ENCODE measurements at places on chromosomes 4 and X. TPM values are rescaled to one million over a fixed set of nuclear protein-coding genes. Genes with fewer than 3 reads are reported as not detected.

Gene NXF2
- total RNA-seq = not detected

Gene FRMPD3
- not detected for total RNA-seq

Gene PARM1
- total RNA-seq = 20.5 TPM

Gene KCNIP4
- total RNA-seq = not detected

Gene LGI2
- 0.45 TPM for total RNA-seq

Gene MAGEC3
- total RNA-seq = not detected

Gene FGD1
- 8.5 TPM for total RNA-seq

Gene CCDC149
- total RNA-seq = 7.6 TPM

Gene NAP1L5
- total RNA-seq = 1.7 TPM

Gene LUZP4
- total RNA-seq = not detected

Gene STATH
- not detected for total RNA-seq

GRCh38 chr4:2741626-2742025 is 14.5 kb downstream of the TNIP2 start:
- no peak for DNase-seq
- no peak overlapping the region for H3K4me3 ChIP-seq
- H3K36me3 ChIP-seq = peaks cover 55% of the 10 kb centered on the region
- H3K4me1 ChIP-seq = peaks cover 19% of the 10 kb centered on the region
- no peaks in the 10 kb centered on the region for H3K27me3 ChIP-seq

DNA sequence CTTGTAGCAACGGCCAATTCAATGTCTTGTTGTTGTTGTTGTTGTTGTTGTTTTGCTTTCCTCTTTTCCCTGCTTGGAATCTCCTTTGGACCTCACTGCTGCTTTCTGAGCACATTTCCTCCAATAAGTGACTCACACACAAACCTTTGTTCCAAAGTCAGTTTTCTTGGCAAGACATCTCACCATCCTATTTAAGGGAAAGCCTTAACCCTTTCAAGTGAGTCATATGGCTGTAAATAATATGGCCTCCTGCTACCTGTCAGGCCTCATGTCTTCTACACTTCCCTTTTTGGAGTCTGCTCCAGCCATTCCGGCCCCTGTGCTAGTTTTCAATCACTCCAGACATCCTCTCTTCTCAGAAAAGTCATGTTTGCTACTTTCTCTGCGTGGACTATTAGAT is 79.5 kb upstream of the MAGEB10 start:
- H3K4me3 ChIP-seq = no peak overlapping the region
- no peak for DNase-seq
- H3K4me1 ChIP-seq = no peaks in the 10 kb centered on the region
- no peaks in the 10 kb centered on the region for H3K36me3 ChIP-seq
- no peak overlapping the region for H3K27ac ChIP-seq

DNA sequence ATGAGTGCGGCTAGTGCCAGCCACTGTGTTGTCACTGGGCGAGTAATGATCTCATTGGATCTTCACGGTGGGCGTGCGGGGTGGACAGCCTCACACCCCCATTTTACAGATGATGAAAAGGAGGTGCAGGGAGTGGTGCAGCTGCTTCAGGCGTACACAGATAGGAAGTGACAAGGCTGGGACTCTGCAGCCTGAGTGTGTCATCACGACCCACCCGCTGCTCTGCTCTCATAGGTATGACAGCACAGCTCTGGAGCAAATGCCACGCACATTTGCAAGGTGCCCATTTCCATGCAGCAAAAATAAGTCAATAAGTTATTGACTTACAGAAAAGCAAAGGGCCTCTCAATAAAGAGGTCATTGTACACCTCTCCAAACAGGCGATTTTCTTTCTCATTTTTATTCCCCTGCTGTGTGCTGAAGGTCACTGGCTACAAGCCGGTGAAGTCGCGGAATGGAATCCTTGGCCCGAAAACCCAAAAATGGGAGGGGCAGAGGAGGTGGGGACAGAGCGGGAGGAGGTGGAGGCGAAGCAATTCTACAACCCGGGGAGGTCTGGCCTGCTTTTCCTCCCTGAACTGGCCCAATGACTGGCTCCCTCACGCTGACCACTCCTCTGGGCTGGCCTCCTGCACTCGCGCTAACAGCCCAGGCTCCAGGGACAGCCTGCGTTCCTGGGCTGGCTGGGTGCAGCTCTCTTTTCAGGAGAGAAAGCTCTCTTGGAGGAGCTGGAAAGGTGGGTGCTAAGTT is at the start of gene SOD3:
Gene SOD3 (plus strand): TSS at position 658 of the 750 bp plus-strand sequence. CDS start 3,949 bp downstream, outside the sequence.
- H3K27ac ChIP-seq = peak within 1 kb of the TSS; percentile 83
- peak; percentile 89 for DNase-seq
- peaks cover 4% of the 10 kb centered on the region for H3K27me3 ChIP-seq
- H3K36me3 ChIP-seq = no peaks in the 10 kb centered on the region
- H3K4me3 ChIP-seq = peak within 1 kb of the TSS; percentile 32

- peaks cover 11% of the 10 kb centered on the region for H3K4me1 ChIP-seq
- no peaks in the 10 kb centered on the region for H3K36me3 ChIP-seq
- DNase-seq = peak; percentile 43
- no peak overlapping the region for H3K27ac ChIP-seq
These were observed 109.6 kb downstream of the EFNB1 start for GRCh38 chrX:68938244-68939004.

- no peaks in the 10 kb centered on the region for H3K36me3 ChIP-seq
- DNase-seq = no peak
- H3K27ac ChIP-seq = no peak overlapping the region
- peaks cover 11% of the 10 kb centered on the region for H3K4me1 ChIP-seq
- H3K27me3 ChIP-seq = no peaks in the 10 kb centered on the region
These were observed 232.9 kb upstream of the ANKRD50 start for GRCh38 chr4:124945422-124945821.

DNA sequence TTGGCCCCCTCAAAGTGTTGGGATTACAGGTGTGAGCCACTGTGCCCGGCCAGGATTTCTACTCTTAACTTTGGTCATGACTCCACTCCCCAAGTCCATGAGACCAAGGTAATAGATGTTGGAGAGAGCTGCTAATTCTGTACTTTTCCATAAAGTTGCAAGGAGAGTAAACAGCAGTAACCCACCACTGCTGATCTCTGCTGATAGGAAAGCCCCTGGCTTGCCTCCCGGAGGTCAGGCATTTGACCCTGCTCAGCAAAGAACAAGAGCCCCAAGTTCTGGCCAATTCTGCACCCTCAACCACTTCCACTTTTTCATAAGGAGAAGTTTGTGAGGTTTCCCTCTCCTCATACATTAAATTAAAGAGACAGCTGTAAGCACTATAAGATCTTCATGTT is 143.0 kb downstream of the RASL11B start:
- no peak for DNase-seq
- no peaks in the 10 kb centered on the region for H3K36me3 ChIP-seq
- H3K27ac ChIP-seq = no peak overlapping the region
- H3K27me3 ChIP-seq = no peaks in the 10 kb centered on the region
- no peak overlapping the region for H3K4me3 ChIP-seq

GRCh38 chr4:5912614-5913019 is 19.7 kb upstream of the CRMP1 start:
- no peaks in the 10 kb centered on the region for H3K36me3 ChIP-seq
- no peaks in the 10 kb centered on the region for H3K4me1 ChIP-seq
- peaks cover 20% of the 10 kb centered on the region for H3K27me3 ChIP-seq
- no peak for DNase-seq

GRCh38 chr4:100936661-100937375 is 410.5 kb downstream of the PPP3CA start:
- H3K27me3 ChIP-seq = no peaks in the 10 kb centered on the region
- no peak for DNase-seq
- H3K4me3 ChIP-seq = no peak overlapping the region

DNA sequence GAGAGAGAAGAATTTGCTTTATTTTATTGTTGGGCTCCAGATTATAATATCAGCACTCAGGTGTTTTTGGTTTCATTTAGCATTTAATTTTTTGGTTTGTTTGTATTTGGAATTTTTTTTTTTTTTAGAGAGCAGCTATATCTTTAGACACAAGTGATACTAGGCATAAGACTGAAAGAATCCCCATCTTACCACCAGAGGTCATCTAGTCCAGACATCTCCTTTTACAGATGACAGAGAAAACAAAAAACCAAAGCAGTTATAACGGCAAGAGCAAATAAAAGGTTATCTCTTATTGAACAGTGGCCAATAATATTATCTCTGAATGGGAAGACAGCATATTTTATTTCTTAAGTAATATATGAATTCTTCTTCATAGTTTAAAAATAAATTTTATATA is 22.8 kb downstream of the USP38 start:
- H3K36me3 ChIP-seq = peaks cover 35% of the 10 kb centered on the region
- DNase-seq = no peak
- H3K27me3 ChIP-seq = no peaks in the 10 kb centered on the region
- no peak overlapping the region for H3K4me3 ChIP-seq
- no peaks in the 10 kb centered on the region for H3K4me1 ChIP-seq
- H3K27ac ChIP-seq = no peak overlapping the region

GRCh38 chrX:149903889-149904748 is 23.1 kb downstream of the MAGEA8 start:
- no peak overlapping the region for H3K4me3 ChIP-seq
- no peak for DNase-seq
- H3K27ac ChIP-seq = no peak overlapping the region
- no peaks in the 10 kb centered on the region for H3K27me3 ChIP-seq
- H3K36me3 ChIP-seq = no peaks in the 10 kb centered on the region

- no peak overlapping the region for H3K27ac ChIP-seq
- no peak for DNase-seq
- no peaks in the 10 kb centered on the region for H3K36me3 ChIP-seq
- no peaks in the 10 kb centered on the region for H3K4me1 ChIP-seq
- no peaks in the 10 kb centered on the region for H3K27me3 ChIP-seq
These were observed 24.0 kb downstream of the ATXN3L start for GRCh38 chrX:13295841-13296240.

- H3K4me3 ChIP-seq = no peak overlapping the region
- H3K27ac ChIP-seq = no peak overlapping the region
- no peaks in the 10 kb centered on the region for H3K27me3 ChIP-seq
- no peaks in the 10 kb centered on the region for H3K36me3 ChIP-seq
- no peak for DNase-seq
These were observed 7.6 kb downstream of the ARSJ start for GRCh38 chr4:113971706-113972360.

DNA sequence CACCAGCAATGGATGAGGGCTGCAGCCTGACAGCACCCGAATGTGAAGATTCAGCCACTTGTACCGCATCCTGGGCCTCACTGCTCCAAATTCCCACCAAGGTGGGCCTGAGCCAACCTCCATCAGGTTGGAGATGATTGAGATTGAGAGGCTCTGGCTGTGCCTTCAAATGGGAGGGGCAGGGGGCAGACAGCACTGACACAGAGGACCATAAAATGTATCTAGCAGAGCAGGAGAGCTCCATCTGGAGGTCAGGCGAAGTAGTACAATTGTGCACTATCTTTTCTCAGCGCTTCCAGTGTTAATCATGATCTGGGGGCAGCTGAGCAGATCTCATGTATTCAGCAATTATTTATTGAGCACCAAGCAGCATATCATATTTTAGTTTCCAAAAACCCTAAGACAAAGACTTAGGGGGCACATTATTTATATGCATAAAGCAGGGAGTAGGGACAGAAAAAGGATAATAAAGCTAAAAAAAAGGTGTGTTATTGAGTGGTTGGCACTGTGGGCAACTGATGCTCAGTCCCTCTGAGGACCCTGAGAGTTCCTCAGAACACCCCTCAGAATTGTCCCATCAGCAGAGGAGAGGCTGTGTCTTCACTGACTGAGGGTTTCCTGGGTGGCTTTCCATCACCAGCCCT is 31.6 kb upstream of the C1QTNF7 start:
- H3K36me3 ChIP-seq = no peaks in the 10 kb centered on the region
- H3K4me3 ChIP-seq = no peak overlapping the region
- no peaks in the 10 kb centered on the region for H3K27me3 ChIP-seq
- no peak for DNase-seq
- no peak overlapping the region for H3K27ac ChIP-seq

DNA sequence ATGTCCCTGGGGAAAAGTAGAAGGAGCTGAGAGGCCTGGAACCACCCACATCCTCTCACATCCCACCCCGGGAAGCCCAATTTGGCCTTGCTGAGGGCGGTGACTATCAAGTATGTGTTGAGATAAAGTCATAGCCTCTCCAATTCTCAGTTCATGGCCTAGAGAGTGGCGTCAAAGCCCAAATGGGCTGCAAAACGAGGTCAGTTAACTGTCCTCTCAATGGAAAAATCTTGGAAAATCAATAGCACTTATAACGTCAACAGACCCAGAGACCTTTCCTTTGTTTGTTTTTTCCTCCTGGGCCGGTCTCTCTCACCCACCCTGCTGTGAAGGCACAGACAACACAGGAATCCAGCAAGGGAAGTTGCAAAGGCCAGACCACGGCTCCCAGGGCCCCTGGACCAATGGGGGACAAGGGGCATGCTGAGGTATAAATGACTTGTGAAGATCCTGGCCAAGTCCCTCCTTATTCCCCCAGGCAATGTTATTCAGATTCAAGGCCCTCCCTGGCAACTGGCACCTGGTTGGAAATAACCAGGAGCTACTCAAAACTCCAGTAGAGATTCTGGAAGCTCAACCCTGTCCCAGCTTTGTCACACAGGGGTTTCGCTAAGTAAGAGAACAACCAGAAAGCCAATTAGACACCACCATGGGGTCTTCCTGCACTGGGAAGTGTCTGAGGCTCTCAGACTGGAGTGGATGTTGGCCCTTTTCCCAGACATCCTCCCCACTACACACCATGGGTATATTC is 38.6 kb downstream of the TSC22D3 start:
- H3K36me3 ChIP-seq = no peaks in the 10 kb centered on the region
- H3K4me3 ChIP-seq = no peak overlapping the region
- no peaks in the 10 kb centered on the region for H3K27me3 ChIP-seq
- no peak for DNase-seq

DNA sequence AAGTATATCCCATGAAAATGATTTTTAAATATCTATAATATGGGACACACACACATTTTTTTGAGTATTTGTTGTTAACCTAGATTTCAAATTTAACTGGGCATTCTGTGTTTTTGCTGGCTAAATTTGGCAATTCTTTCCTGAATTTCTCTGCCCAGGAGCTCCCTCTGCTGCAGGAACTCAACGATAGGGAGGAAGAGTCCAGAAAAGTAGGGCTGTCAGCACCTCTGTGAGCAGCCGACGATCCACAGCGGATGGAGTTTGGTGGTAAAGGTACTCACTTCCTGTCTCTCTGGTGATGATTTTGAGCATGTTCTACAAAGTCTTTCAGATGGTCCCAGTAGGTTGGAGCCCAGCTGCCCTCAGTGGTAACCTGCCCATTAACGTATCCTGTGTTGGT is 23.1 kb upstream of the TMEM184C start:
- H3K27me3 ChIP-seq = no peaks in the 10 kb centered on the region
- no peak for DNase-seq
- H3K4me3 ChIP-seq = no peak overlapping the region

GRCh38 chrX:12950851-12951594 is 23.9 kb upstream of the TMSB4X start:
- H3K4me3 ChIP-seq = no peak overlapping the region
- no peak for DNase-seq
- H3K27ac ChIP-seq = peak overlapping the region; percentile 69

GRCh38 chr4:155220025-155220424 is 11.6 kb downstream of the NPY2R start:
- no peak overlapping the region for H3K27ac ChIP-seq
- H3K4me1 ChIP-seq = no peaks in the 10 kb centered on the region

GRCh38 chrX:127879585-127879984 is 172.6 kb downstream of the ACTRT1 start:
- no peak overlapping the region for H3K27ac ChIP-seq
- no peaks in the 10 kb centered on the region for H3K27me3 ChIP-seq
- H3K36me3 ChIP-seq = no peaks in the 10 kb centered on the region
- no peak overlapping the region for H3K4me3 ChIP-seq
- H3K4me1 ChIP-seq = no peaks in the 10 kb centered on the region

- DNase-seq = no peak
- H3K27ac ChIP-seq = no peak overlapping the region
- no peaks in the 10 kb centered on the region for H3K36me3 ChIP-seq
- no peaks in the 10 kb centered on the region for H3K4me1 ChIP-seq
- no peaks in the 10 kb centered on the region for H3K27me3 ChIP-seq
These were observed 441.1 kb downstream of the KCNIP4 start for GRCh38 chr4:21507439-21507838.

GRCh38 chrX:17597836-17598439 is 139.4 kb upstream of the SCML1 start:
- H3K27me3 ChIP-seq = no peaks in the 10 kb centered on the region
- peak overlapping the region; percentile 74 for H3K27ac ChIP-seq
- no peaks in the 10 kb centered on the region for H3K36me3 ChIP-seq
- peak; percentile 81 for DNase-seq
- no peaks in the 10 kb centered on the region for H3K4me1 ChIP-seq
